DMS79 treated with DMSO at 0.1 percent for 48 hours (cell line): ENCODE measurements at places on chromosomes 6 and 20.

- DNase-seq = peak; percentile 2
Measured at GRCh38 chr6:7974938-7975763, 64.6 kb upstream of the TXNDC5 start.

GRCh38 chr6:131368198-131368911 is 204.7 kb upstream of the ARG1 start:
- no peak for DNase-seq

GRCh38 chr6:135658916-135659315 is 161.4 kb upstream of the AHI1 start:
- no peak for DNase-seq

DNA sequence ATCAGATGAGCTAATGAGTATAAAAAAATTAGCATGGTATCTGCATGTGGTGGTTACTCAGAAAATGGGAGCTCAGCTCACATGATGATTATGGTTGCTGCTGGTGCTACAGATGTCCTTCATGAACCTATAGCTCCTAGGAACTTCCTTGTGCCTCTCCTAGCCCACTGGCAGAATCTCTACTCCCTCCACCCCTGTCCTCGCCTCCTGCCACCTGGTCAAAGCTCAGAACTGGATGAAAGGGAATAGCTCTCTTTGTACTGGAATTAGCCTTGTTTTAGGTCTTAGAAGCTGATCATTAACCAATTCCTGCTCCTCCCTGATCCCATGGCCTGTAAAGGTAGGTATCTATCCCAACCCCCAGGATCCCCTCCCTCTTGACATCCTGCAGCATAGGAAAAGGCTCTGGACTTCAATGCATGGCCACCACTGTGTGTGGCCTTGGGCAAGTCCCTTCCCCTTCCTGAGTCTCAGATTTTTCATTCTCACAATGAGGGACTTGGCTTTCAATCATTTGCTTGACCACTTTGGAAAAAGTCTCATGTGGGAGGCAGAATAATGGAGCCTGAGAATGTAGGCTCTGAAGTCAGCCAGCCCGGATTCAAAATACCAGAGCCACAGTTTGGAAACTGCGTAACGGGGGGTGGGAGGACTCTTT is 43.9 kb downstream of the SLC13A3 start:
- no peak for DNase-seq

- no peak for DNase-seq
Measured at GRCh38 chr6:26351544-26351953, 13.4 kb upstream of the BTN3A2 start.

GRCh38 chr20:7654231-7654630 is 286.0 kb downstream of the HAO1 start:
- DNase-seq = no peak
